ENCODE measurements at places on chromosomes 12 and 14. TPM values are rescaled to one million over a fixed set of nuclear protein-coding genes. Genes with fewer than 3 reads are reported as not detected.

ING4 gene
- polyA plus RNA-seq, result 94.6 TPM

- no peaks in the 10 kb centered on the region for H3K27me3 ChIP-seq
- no peak overlapping the region for H3K4me3 ChIP-seq
- DNase-seq, result no peak
- H3K27ac ChIP-seq, result peak overlapping the region; percentile 8
Observed at GRCh38 chr12:53496752-53497032, 2.6 kb downstream of the MAP3K12 start.

DNA sequence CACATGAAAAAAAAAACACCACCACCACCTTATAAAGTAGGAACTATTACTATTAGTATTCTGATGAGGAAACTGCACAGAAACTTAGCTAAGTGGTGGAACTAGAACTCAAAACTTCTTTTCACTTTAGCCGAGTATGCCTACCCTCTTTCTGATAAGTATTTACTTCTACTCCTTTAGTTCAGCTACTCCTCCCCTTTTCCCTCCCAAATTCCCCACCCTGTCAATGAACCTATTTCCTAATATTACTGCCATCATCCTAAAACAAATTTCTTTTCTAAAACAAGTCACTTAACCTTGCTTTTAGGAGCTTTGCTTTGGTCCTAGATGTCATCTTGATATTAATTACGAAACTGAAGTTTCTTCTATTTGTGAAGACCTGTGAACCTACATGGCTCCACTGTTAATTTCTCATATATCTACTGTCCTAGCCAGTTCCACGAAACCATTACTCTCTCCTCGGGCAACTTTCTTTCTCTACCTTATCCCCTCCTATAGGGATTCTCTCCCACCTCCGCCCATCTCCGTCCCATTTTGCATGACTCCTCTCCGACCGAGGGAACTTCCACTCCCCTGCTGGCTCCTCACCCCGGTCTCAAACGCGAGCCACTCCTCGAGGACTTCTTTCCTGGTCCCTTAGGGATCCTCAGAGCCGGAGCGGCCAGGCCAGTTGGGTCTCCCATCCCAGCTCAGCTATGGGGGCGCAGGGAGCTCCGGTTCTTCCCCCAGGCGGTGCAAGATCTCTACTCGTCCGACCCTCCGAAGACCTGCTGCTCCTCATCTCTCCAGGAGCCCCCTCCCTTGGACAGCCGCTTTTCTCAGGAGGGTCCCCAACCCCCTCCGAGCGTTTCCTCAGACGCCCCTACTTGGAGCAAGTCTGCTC lies 1.1 kb downstream of the NUMB start:
- peak overlapping the region; percentile 92 for H3K4me3 ChIP-seq
- no peaks in the 10 kb centered on the region for H3K36me3 ChIP-seq
- H3K4me1 ChIP-seq, result peaks cover 14% of the 10 kb centered on the region
- no peak for DNase-seq
- no peaks in the 10 kb centered on the region for H3K27me3 ChIP-seq

GRCh38 chr12:79378496-79378895 lies 312.3 kb downstream of the PAWR start:
- H3K27me3 ChIP-seq, result no peaks in the 10 kb centered on the region
- DNase-seq, result no peak
- no peak overlapping the region for H3K27ac ChIP-seq
- H3K36me3 ChIP-seq, result no peaks in the 10 kb centered on the region

GRCh38 chr12:124006846-124007713 lies 34.1 kb downstream of the ZNF664 start:
- no peak for DNase-seq
- no peak overlapping the region for H3K27ac ChIP-seq
- no peak overlapping the region for H3K4me3 ChIP-seq
- no peaks in the 10 kb centered on the region for H3K27me3 ChIP-seq
- H3K36me3 ChIP-seq, result peaks cover 8% of the 10 kb centered on the region

- H3K27me3 ChIP-seq, result no peaks in the 10 kb centered on the region
- H3K36me3 ChIP-seq, result peaks cover 68% of the 10 kb centered on the region
- peaks cover 18% of the 10 kb centered on the region for H3K4me1 ChIP-seq
- no peak overlapping the region for H3K4me3 ChIP-seq
- H3K27ac ChIP-seq, result no peak overlapping the region
- DNase-seq, result no peak
Observed at GRCh38 chr14:64212666-64213065, 81.5 kb downstream of the ESR2 start.

DNA sequence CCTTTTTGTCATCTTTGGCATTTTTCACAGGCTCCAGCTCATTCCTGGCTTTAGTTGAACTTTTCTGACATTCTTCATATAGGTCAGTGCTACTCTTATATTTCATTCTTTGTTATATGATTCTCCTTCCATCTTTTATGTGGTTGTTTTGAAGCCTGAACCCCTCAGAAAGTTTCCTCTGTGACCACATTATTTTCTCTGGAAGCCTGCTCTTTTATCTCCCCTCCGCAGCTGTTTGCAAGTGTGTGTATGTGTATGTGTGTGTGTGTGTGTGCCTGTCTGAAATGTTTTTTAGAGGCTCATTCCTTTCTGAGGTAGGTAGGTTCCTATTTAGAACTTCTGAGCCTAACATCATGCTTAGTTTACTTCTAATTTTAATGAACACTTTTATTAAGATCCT lies 47.6 kb downstream of the ANO4 start:
- no peak overlapping the region for H3K4me3 ChIP-seq
- H3K36me3 ChIP-seq, result no peaks in the 10 kb centered on the region
- H3K27ac ChIP-seq, result no peak overlapping the region
- no peaks in the 10 kb centered on the region for H3K4me1 ChIP-seq
- H3K27me3 ChIP-seq, result no peaks in the 10 kb centered on the region

- H3K27me3 ChIP-seq, result peaks cover 100% of the 10 kb centered on the region
- no peaks in the 10 kb centered on the region for H3K36me3 ChIP-seq
- no peak overlapping the region for H3K4me3 ChIP-seq
- peaks cover 17% of the 10 kb centered on the region for H3K4me1 ChIP-seq
- no peak for DNase-seq
Observed at GRCh38 chr12:114678718-114679117, 5.3 kb downstream of the TBX3 start.

GRCh38 chr14:100586403-100587085 lies 673 bp downstream of the BEGAIN start:
- H3K27ac ChIP-seq, result no peak overlapping the region
- no peak for DNase-seq
- peak overlapping the region; percentile 26 for H3K4me3 ChIP-seq
- peaks cover 16% of the 10 kb centered on the region for H3K27me3 ChIP-seq
- H3K36me3 ChIP-seq, result no peaks in the 10 kb centered on the region

DNA sequence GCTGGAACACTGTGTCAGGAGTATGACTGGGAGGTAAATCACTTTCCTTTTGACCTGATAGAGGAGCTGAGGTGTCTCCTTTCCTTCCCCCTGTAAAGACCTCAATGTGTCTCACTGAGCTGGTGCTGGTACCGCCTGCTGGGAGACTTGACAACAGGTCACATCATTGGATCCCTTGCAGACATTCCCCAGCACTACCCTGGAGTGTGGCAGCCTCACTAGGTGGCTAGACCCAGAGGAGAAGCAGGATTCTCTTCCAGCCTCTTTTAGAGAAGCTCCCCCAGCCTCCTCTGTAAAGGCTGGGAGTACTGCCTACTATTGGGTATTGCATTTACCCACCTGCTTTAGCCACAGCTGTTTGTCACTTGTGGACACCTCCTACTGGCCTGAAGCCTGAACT lies 223.9 kb downstream of the ADGRD1 start:
- H3K4me3 ChIP-seq, result no peak overlapping the region
- DNase-seq, result no peak
- no peak overlapping the region for H3K27ac ChIP-seq
- no peaks in the 10 kb centered on the region for H3K36me3 ChIP-seq
- H3K4me1 ChIP-seq, result no peaks in the 10 kb centered on the region
- H3K27me3 ChIP-seq, result no peaks in the 10 kb centered on the region
